ENCODE measurements at places on chromosomes 1 and 21. TPM values are rescaled to one million over a fixed set of nuclear protein-coding genes. Genes with fewer than 3 reads are reported as not detected.

- H3K4me3 ChIP-seq: no peak overlapping the region
- no peaks in the 10 kb centered on the region for H3K36me3 ChIP-seq
- DNase-seq: no peak
Observed at GRCh38 chr1:50156241-50157010, 47.7 kb downstream of the ELAVL4 start.

DNA sequence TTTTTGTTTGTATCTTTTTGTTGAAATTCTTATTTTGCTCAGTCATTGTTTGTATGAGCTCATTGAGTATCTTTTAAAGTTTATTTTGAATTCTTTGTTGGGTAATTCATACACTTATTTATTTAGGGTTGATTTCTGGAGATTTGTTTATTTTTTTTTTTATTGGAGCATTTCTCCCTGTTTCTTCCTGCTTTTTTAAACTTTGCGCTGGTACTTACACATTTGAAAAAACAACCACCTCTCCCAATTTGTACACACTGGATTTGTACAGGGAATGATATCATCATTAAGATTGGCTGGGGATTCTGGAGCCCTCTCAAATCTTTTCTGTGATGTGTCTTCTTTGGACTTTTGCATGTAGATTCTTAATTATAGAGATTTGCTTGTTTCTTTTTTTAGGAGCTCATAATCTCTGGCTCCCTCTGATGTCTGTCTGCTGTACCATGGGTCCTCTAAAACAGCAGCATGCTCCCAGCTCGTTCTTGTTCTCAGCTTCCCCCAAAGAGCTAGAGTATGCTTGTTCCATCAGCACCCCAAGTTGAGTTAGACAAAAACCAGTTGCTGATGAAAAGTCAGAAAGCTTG lies 310.7 kb downstream of the DUSP10 start:
- no peak for DNase-seq
- H3K4me1 ChIP-seq: no peaks in the 10 kb centered on the region
- H3K27me3 ChIP-seq: no peaks in the 10 kb centered on the region
- no peaks in the 10 kb centered on the region for H3K36me3 ChIP-seq

GRCh38 chr21:34630536-34631143 lies 15.7 kb upstream of the RCAN1 start:
- DNase-seq: no peak
- no peaks in the 10 kb centered on the region for H3K27me3 ChIP-seq
- no peaks in the 10 kb centered on the region for H3K36me3 ChIP-seq
- H3K4me3 ChIP-seq: no peak overlapping the region
- H3K4me1 ChIP-seq: no peaks in the 10 kb centered on the region

DNA sequence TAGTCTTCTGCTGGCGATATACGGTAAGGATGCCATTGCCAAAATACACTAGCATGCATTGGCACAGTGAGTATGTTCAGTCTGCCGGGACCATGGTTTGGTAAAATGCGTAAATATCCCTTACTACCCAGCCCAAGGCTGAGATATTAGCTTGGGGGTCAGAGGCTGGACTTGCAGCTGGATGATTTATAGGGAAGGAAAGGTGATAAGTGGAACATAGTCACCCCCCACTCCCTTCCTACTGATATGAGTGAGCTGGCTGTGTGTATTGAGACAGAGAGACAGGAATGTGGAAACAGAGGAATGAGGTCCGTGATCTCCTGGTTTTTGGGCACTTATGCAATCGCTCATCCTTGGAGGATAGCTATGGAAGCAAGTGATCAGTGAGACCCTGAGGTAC lies 642.8 kb downstream of the KCNT2 start:
- no peak for DNase-seq
- H3K4me1 ChIP-seq: no peaks in the 10 kb centered on the region
- H3K4me3 ChIP-seq: no peak overlapping the region
- no peak overlapping the region for H3K27ac ChIP-seq

DNA sequence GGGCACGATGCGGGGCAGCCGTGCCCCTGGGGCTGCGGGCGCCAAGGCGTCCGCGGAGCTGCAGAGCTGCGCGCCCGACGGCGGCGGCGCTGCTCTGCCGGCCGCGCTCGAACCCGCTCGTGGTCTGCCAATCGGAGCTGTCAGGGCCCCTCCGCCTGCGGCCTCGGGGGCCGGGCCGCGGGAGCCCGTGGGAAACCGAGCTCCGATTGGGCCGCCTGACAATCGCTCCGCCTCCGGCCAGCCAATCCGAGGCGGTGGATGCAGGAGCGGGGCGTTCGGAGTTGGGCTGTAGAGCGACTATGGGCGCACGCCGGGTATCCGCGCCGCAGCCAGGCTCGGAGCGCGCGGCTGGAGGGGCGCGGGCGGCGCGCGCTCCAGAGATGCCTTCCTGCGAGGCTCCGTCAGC lies 100.5 kb upstream of the SOD1 start:
- DNase-seq: peak; percentile 92
- H3K27me3 ChIP-seq: peaks cover 15% of the 10 kb centered on the region
- no peaks in the 10 kb centered on the region for H3K36me3 ChIP-seq

DNA sequence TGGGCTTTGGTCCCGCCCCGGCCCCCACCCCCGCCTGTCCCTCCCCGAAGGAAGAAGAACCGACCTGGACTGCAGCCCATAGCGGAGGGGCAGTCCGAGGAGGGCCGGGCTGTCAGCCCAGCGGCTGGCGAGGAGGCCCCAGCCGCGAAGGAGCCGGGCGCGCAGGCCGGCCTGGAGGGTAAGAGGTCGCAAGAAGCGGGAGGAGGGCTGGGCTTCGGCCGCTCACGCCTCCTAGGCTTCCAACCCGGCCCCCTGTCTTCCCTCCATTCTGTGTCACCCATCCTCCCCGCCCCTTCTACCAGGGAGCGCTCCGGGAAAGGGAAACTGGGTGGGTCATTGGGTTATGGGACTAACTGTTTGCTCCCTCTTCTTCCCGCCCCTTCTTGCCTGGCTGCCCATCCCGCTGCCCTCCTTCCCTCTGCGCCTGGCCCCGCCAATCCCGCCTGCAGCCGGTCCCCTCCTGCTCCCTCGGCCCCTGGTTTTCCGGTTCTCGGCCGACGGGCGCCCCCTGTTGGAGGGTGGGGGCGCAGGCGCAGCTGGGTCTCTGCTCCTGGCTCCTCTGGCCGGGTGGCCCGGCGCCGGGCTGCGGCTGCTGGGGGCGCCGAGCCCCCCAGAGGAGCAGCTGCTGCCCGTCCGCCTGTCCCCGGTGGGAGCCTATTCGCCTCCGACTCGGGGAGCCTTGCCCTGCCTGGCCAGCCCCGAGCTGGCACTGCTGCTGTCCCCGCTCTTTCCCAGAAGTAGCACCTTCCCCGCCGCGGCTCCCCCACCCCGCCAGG lies 2.4 kb downstream of the RUSC1 start:
- peak overlapping the region; percentile 94 for H3K4me3 ChIP-seq
- H3K4me1 ChIP-seq: peaks cover 26% of the 10 kb centered on the region
- DNase-seq: peak; percentile 82
- H3K36me3 ChIP-seq: peaks cover 14% of the 10 kb centered on the region
- no peak overlapping the region for H3K27ac ChIP-seq
- H3K27me3 ChIP-seq: no peaks in the 10 kb centered on the region

GRCh38 chr1:212587888-212588510 lies 20.6 kb upstream of the ATF3 start:
- no peaks in the 10 kb centered on the region for H3K27me3 ChIP-seq
- no peaks in the 10 kb centered on the region for H3K36me3 ChIP-seq
- H3K27ac ChIP-seq: no peak overlapping the region
- no peak for DNase-seq
- no peak overlapping the region for H3K4me3 ChIP-seq

PFDN2 gene
- polyA plus RNA-seq: 69.6 TPM

LYST gene
- polyA plus RNA-seq: 0.11 TPM

C1orf74 gene
- polyA plus RNA-seq: 3.1 TPM

ASCL5 gene
- 0.29 TPM for polyA plus RNA-seq

All from H1 (cell line).